ENCODE measurements at places on chromosomes 16 and 17.
A peak's percentile ranks its signal among the peaks of the same experiment; 100 is the strongest.

- no peak for DNase-seq
Observed at GRCh38 chr16:80028581-80029380, 428.2 kb upstream of the MAF start.

DNA sequence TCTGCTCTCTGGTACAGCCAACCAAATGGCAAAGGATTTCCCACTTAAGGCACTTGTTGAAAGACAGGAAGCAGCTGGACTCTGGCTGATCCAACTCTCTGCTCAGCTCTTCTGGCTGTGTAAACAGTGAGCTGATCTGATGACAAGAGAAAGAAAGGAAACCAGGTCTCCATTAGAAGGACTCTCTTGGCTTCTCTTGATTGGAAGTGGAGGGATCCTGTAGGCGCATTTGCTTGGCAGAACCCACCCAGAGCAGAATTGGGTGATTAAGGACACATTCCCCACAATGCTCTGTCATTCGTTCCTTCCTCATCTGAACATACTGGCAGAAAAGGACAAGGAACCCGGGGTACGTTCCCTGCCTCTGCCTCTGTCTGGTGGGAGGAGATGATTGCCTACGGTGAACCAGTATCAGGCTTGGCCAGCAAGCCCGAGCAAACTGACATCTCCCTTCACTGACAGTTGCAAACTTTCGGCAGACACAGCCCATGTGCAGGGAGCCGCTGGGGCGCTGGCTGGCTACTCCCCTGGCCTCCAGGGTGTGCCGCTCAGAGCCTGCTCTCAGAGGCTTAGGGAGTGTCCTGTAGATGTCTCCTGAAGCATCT is 29.1 kb downstream of the LDHD start:
- no peak for DNase-seq

GRCh38 chr16:79770244-79771064 is 169.9 kb upstream of the MAF start:
- peak; percentile 65 for DNase-seq

- DNase-seq, result no peak
Observed at GRCh38 chr17:80270104-80270503, 9.5 kb downstream of the RNF213 start.

DNA sequence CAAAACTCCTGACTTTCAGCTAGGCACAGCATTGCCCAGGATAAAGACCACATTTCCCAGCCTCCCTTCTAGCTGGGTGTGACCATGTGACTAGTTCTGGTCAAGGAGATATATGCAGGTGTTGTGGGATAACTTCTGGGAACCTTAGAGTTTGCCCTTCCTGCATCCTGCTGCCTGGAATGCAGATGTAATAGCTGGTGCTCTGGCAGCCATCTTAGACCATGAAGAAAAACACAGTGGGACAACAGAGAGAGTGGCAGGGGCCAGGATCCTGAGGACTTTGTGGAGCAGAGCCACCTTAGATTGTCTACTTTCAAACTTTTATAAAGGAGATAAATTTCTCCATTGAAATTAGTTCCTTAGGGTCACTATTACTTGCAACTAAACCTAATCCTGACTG is 101.3 kb downstream of the GSG1L start:
- DNase-seq, result no peak

GRCh38 chr17:38579934-38580333 is 25.8 kb downstream of the SRCIN1 start:
- no peak for DNase-seq
